ENCODE measurements at places on chromosomes 4 and X.

- no peak for DNase-seq
Observed at GRCh38 chr4:159248384-159249178, 145.7 kb downstream of the RAPGEF2 start.

DNA sequence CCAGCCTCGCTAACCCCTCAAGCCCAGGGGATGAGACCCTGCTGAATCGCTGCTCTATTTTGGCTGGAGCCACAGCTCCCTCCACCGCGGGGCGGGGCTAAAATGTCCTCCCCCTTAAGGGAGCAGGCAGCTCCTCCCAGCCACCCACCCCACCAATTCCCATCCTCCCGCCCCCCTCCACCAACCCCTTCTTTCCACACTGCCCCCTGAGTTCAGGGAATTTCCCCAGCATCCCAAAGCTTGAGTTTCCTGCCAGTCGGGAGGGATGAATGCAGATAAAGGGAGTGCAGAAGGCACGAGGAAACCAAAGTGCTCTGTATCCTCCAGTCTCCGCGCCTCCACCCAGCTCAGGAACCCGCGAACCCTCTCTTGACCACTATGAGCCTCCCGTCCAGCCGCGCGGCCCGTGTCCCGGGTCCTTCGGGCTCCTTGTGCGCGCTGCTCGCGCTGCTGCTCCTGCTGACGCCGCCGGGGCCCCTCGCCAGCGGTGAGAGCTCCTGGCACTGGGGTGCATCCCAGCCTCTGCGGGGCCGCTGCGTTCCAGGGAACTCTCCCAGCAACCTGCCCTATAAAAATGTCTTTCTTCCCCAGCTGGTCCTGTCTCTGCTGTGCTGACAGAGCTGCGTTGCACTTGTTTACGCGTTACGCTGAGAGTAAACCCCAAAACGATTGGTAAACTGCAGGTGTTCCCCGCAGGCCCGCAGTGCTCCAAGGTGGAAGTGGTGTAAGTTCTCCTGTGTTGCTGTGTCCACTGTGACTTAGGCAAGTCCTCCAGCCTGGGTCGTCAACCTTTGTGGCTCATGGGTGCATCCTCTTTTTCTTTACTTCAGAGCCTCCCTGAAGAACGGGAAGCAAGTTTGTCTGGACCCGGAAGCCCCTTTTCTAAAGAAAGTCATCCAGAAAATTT lies at the start of gene CXCL6:
Gene CXCL6 (plus strand): TSS at position 306 of the 907 bp plus-strand sequence. CDS start 73 bp downstream, at position 379.
- no peak for DNase-seq

DNA sequence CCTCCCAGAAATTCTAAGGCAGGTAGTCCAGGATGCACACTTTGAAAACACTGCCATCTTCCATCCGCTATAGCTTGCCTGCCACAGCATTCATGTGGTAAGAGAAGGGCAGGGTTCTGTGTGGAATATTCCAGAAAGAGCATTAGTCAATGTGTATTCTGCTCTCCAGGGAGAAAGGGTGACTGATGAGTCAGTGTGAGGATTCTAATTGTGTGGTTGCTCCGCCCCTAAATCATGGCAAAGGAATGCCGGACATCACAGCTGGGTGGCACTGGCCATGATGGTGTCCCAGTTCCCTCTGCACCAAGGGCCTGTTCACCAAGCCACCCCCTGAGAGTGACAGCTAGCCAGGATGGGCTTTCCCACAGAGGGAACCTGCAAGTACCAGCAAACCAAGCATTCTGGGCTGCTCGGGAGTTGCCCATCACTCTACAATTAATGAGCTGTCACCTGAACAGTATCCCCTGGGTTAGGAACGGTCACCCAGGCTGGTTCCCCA lies 9.5 kb downstream of the IDS start:
- no peak for DNase-seq

- DNase-seq: no peak
Observed at GRCh38 chr4:110638089-110638746, 15.3 kb upstream of the PITX2 start.

DNA sequence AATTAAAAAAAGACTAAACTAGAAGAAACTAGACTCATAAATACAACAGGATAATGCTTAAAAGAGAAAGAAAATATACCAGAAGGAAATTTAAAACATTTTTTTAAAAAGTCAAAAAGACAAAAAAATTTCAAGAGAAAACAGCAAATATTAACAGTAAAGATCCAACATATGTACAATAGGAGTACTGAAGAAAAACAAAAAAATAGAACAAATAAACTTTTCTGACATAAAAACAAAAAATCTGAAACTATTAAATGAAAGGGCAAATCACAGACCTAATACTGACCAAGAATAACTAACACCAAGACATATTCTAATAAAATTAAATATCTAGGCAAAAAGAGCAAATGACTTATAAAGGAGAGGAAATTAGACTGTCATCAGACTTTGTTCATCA lies 11.5 kb downstream of the DNAJB14 start:
- no peak for DNase-seq

GRCh38 chr4:105129286-105130040 lies 17.2 kb upstream of the TET2 start:
- no peak for DNase-seq

DNA sequence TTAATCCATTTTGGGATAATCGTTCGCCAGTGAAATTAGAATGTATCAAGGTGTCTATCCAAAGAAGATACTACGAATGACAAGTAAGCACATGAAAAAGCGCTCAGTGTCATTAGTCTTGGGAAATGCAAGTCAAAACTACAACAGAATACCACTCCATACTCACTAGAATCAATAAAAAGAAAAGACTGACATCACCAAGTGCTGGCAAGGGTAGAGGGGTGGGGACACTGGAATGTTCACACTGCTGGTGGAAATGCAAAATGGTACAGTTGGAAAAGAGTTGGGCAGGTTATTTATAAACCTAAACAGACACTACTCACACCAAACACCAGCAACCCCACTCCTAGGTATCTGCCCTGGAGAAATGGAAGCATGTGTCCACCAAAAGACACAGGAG lies 11.2 kb downstream of the WDR1 start:
- no peak for DNase-seq

DNA sequence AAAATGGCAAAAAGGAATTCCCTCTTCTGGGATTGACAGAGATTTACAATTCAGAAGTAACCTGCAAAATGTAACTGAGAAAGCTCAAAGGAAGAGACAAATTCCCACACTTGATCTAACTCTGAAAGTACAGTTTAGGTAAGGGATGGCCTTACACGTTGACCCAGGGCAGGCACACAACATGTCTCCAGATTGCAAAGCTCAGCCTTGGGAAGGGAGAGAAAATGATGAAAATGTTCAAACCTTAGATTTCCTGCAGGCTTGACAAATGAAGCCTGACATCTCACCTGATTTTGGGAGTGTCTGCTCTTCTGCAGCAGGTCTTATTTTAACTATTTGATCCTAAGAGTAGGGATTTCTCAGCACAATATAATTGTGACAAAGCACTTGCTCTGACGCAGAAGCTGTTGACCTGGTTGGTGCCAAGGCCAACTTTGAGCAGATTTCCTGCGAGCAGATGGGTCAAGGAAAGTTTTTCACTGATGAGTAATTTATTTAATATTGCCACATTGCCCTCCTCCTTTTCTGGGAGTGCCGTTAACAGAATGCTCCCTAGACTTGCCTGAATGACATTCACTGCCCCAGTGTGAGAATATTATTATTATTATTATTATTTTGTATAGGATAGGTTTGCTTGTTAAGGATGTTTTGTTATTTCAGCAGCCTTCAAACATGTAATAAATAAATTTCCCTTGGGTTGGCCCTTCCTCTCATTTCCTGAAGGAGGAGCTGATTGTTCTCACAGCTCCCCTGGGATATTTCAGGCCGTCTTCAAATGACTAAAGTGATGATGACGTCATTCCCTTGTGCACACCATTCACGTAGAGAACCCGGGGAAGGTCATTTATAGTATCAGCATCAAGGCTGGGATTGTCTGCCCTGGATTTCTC lies 157.1 kb downstream of the VEGFC start:
- no peak for DNase-seq

- no peak for DNase-seq
Observed at GRCh38 chr4:41257906-41258305, 1.2 kb downstream of the UCHL1 start.

- DNase-seq: no peak
Observed at GRCh38 chrX:11321986-11322385, 28.8 kb downstream of the AMELX start.

GRCh38 chr4:114209584-114209983 lies 230.1 kb upstream of the ARSJ start:
- DNase-seq: no peak

DNA sequence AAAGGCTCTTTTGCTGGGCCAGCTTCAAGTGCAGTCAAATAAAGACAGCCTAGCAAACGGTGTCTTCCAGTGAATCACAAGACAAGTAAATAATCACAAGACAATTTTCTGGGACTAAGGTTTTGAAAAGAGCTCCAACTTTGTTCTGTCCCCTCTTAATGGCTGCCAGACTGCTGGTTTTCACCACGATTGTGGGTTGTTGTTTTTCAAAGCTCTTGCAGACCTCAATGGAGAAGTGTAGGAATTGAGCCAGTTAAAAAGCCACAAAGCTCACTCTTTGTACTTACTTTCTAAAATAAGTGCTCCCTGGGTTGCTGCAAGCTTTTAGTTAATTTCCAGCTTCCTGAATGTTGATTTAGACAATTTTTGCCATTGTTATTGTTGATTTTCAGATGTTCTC lies 405.8 kb upstream of the HTR2C start:
- no peak for DNase-seq

- DNase-seq: no peak
Observed at GRCh38 chrX:15751155-15751819, 13.2 kb downstream of the CA5B start.
